Activated naive CD4-positive, alpha-beta T cell treated with anti-CD3 and anti-CD28 coated beads for 36 hours (primary cell): ENCODE measurements at places on chromosomes 5 and 9. TPM values are rescaled to one million over a fixed set of nuclear protein-coding genes. Genes with fewer than 3 reads are reported as not detected.

The FBP2 gene
- not detected for total RNA-seq

The CATSPER3 gene
- total RNA-seq = not detected

The FER gene
- total RNA-seq = 7.1 TPM

GRCh38 chr5:111855356-111855755, 98.4 kb upstream of the NREP start:
- H3K27ac ChIP-seq = no peak overlapping the region
- H3K27me3 ChIP-seq = peaks cover 12% of the 10 kb centered on the region
- no peak overlapping the region for H3K4me3 ChIP-seq
- H3K4me1 ChIP-seq = peaks cover 1% of the 10 kb centered on the region

DNA sequence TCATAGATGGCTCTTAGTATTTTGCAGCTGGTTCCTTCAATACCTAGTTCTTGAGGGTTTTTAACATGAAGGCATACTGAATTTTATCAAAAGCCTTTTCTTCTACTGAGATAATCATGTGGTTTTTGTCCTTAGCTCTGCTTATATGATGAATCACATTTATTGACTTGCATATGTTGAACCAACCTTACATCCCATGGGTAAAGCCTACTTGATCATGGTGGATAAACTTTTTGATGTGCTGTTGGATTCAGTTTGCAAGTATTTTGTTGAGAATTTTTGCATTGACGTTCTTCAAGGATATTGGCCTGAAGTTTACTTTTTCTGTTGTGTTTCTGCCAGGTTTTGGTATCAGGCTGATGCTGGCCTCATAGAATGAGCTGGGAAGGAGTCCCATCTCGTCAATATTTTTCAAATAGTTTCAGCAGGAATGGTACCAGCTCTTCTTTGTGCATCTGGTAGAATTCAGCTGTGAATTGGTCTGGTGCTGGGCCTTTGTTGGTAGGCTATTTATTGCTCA, 49.7 kb downstream of the YIPF5 start:
- H3K27me3 ChIP-seq = no peaks in the 10 kb centered on the region
- no peak overlapping the region for H3K27ac ChIP-seq
- no peak overlapping the region for H3K4me3 ChIP-seq
- no peaks in the 10 kb centered on the region for H3K36me3 ChIP-seq
- no peaks in the 10 kb centered on the region for H3K4me1 ChIP-seq
- no peak for DNase-seq

DNA sequence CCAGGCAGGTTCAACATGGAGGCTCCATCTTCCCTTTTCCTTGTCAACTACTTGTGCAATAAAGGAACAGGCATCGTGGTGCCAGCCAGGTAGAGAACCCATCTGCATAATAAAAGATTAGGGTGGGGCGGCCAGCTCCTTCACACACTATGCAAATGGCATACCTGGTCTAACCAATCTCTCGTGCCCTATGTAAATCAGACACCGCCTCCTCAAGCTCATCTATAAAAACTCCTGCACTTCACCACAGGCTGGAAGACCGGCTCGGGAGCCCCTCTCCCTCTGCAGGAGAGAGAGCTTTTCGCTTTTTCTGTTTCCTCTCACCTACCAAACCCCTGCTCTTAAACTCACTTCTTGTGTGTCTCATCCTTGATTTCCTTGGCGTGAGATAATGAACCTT, 244.3 kb upstream of the PUM3 start:
- no peak overlapping the region for H3K27ac ChIP-seq
- peaks cover 1% of the 10 kb centered on the region for H3K27me3 ChIP-seq
- no peak for DNase-seq
- no peaks in the 10 kb centered on the region for H3K36me3 ChIP-seq
- H3K4me1 ChIP-seq = no peaks in the 10 kb centered on the region

GRCh38 chr9:134544388-134545214, 97.0 kb upstream of the COL5A1 start:
- no peak for DNase-seq
- no peaks in the 10 kb centered on the region for H3K27me3 ChIP-seq

GRCh38 chr5:180603076-180603594, 11.8 kb upstream of the SCGB3A1 start:
- no peak for DNase-seq
- H3K4me3 ChIP-seq = no peak overlapping the region
- no peaks in the 10 kb centered on the region for H3K27me3 ChIP-seq
- no peaks in the 10 kb centered on the region for H3K36me3 ChIP-seq
- H3K27ac ChIP-seq = no peak overlapping the region
